Left renal pelvis (tissue), 4 donors: ENCODE measurements at places on chromosomes 2 and 18.

GRCh38 chr2:181189951-181190350, 209.5 kb downstream of the UBE2E3 start:
- DNase-seq: no peak

DNA sequence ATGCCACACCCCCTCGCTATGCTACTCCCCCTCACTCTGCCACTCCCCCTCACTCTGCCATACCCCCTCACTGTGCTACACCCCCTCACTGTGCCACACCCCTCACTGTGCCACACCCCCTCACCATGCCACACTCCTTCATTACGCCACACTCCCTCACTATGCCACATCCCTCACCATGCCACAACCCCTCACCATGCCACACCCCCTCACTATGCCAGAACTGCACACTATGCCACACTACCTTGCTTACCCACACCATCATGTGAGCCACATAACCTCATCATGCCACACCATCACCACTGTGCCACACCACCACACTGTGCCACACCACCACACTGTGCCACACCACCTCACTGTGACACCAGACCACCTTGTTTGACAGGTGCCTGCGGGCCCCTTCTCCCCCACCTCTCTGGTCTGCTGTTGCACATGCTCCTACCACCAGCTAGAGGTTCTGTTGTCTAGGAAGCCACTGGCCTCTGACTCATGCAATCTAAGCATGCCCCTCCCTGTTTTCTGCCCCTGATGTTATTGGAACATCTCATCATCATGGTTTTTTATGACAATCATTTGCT, 22.0 kb downstream of the MARCHF4 start:
- no peak for DNase-seq

- DNase-seq: no peak
Observed at GRCh38 chr2:168912466-168912865, 11.4 kb downstream of the G6PC2 start.

DNA sequence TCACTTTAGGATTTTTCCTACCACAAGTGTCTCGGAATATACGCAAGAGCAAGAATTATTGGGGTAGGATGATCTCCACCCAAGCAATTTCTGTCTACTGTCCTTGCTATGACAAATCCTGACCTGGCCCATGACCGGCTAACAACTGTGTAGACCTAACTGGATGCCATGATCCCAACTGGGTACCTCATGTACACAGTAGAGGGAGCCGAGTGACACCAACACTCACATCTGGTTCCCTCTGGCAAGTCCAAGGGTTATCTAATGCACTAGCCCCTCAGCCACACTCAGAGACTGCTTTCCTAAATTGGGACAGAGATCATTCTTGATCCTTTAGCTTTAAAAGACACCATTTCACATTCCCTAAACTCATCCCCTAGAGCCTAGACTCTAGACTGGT, 60.7 kb upstream of the ZNF532 start:
- no peak for DNase-seq

GRCh38 chr18:58952858-58953257, 88.2 kb downstream of the ZNF532 start:
- no peak for DNase-seq

GRCh38 chr2:96247009-96247408, 18.8 kb downstream of the TMEM127 start:
- DNase-seq: no peak

- no peak for DNase-seq
Observed at GRCh38 chr18:79787865-79788733, 9.6 kb upstream of the KCNG2 start.

GRCh38 chr18:21112140-21112473, 494 bp upstream of the ROCK1 start:
- no peak for DNase-seq

DNA sequence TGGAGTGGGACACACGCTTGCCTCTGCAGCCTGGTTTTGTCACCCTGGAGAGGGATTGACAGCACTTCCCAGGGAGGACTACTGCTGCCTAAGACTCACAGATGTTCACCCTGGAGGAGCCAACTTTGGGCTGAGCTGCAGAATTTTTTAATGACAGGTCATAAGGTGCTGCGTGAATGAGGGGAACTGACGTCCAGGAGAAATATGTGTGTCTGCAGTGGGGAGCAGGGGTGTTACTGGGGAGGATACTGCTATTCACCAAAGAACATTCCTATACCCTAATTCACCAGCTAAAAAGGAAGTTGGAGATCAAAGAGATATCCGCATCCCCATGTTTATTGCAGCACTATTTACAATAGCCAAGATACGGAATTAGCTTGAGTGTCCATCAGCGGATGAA, 144.4 kb downstream of the MGAT5 start:
- DNase-seq: no peak

- peak; percentile 51 for DNase-seq
Observed at GRCh38 chr2:95121407-95122196, at the start of gene MRPS5. TSS of gene MRPS5 (minus strand) at chr2:95121808. CDS start at chr2:95121791, 17 bp downstream.

DNA sequence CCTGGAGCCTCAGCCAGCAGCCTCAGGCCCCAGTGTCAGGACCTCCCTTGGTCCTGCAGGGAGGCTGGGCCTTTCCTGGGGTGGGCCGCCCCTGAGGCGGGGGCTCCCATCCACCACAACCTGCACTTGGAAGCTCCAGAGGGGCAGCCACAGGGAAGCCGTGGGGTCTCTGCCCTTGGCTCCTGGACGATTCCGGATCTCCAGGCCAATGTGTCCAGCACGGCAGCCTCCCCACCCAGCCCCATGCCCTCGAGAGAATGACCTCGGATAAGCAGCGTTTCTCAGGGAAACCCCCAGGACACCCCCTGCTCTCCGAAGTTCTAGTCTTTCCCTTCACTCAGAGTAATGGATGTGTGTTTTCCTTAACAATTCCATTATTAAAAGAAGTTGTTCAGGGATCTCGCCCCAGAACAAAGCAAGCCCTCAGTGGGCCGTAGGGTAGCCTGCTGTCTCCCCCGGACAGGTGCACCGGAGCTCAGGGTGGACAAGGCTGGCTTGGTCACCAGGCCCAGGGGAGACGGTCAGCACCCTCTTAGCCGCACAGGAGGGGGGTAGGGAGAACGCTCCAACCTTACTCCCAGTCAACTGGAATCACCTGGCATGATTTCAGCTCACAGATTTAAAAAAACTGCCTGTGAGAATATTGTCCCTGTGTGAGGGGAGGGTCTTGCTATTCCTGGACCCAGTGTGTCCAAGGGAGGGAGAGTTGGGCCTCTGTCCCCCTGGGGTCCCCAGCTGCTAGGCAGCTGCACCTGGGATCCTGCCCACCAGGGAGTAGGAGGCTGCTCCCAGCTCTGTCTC, 72.2 kb upstream of the OTOS start:
- DNase-seq: no peak

DNA sequence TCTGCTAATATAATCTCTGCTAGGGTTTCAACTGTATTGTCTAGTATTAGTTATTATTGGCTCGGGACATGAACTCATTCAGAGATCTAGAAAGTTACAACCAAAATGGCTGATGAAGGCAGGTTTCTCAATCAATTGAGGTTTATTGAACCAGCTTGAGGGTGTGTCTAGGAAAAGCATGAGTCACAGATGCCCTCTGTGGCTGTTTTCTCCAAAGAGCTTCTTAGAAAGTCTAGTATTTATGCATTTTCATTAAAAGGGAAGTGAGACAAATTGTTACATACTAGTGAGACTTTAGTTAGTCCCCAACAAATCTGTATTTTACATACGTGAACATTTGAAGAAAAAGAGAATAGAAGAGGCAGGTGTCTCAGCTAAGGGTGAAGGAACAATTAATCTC, 23.0 kb upstream of the RTTN start:
- DNase-seq: no peak

DNA sequence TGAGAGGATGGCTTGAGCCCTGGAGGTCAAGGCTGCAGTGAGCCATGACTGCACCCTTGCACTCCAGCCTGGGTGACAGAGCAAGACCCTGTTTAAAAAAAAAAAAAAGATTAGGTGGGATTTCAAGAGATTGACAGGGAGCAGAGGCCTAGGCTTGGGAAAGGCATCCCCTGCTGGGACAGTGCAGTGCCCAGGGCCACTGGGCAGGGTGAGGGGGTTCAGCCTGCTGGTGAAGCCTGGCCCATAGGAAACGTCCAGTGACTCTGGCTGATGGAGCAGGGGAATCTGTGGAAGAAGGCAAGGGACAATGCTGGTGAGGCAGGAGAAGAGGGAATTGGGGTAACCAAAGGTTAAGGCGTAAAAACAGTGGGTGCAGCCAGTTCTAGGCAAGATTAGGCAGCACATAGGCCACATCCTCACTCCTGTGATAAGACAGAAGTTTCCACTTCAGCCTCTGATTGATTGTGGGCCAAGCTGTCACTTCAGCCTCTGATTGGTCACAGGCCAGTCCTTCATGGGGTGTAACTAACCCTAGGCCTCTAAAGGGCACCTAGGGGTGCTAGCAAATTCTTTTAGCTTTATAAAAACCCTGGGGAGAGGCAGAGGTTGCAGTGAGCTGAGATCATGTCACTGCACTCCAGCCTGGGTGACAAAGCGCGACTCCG, 128.6 kb downstream of the MSH2 start:
- DNase-seq: no peak

DNA sequence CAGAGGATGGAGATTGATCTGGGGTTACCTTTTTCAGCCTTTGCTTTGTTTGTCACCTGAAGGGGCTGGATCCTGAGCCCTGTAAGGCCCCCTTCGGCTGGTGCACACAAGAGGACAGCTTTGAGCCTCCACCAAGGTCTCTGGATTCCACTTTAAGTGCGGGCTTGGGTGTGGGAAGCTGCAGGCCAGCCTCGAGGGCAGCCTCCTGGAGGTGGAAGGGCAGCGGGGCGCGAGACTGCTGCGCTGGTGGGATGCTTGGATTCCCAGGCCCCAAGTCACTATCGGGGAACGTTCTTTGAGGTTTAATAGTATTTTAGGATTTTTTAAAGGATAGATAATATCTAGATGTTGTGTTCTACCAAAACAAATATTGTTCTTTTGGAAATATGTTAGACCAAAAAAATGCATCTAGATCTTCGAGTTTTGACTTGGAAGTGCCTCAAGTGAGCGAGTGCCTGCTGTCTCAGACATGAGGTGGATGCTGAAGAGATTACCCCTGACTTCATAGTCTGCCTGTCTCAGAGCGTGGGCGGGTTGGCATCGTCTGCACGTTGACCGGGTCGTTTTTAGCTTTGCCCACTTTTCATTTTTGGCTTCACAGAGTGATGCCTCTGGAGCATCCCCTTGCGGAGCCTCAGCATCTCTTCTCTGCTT, 113.8 kb downstream of the AGAP1 start:
- DNase-seq: no peak

DNA sequence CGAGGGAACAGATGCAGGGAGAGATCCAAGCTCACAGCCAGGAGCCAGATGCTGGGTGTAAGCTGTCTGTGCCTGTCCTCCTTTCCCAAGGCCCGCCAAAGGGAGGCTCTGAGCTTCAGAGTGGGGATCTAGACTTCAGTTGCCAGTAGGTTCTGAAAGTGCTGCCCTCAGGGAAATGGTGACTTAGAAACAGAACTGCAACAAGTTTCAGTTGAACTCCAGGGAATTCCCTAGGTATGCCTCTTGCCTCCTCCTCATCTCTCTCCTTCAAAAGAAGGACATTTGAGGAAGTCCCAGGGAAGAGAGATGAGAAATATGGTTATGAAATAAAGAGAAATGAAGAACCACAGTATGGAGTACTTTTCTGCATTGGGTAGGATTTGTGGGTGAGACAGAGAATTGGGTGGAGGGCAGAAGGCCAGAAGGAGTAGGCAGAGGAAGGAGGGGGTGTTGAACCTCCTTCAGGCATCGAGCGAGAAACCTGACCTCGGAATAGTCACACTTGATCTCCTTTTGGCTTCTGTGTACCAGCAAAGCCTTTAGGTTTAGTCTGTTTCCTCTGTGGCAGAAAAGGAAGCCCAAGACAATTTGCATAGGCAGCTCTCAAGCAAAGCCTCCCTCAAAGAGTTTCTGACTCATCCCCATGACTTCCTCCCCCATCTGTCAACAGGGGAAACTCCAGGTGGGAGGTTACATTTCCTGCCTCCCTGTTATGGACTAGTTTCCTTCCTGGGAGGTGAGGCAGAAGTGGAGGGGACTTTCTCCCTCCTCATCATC, 45.7 kb downstream of the QPCT start:
- DNase-seq: no peak

DNA sequence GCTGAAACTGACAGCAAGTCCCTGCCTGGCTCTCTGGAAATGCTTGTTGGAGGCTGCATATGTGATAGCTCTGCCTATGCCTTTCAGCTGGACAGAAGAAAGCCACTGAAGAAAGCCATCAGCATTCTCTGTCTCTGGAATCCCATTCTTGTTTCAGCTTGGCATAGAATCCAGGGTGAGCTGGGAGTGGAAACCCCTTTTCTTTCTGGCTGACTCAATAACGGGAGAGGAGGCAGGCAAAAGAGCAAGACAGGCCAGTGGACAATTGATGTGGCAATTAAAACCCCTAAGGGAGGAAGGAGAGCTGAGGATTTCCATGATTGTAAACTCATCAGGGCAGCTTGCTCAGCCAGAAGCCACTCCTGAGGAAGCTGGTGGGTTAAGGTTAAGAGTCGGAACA, 208.1 kb downstream of the CLIP4 start:
- no peak for DNase-seq

GRCh38 chr2:55236992-55237543, 4.6 kb downstream of the RPS27A start:
- no peak for DNase-seq

GRCh38 chr2:191064590-191064989, 50.6 kb upstream of the STAT1 start:
- no peak for DNase-seq

DNA sequence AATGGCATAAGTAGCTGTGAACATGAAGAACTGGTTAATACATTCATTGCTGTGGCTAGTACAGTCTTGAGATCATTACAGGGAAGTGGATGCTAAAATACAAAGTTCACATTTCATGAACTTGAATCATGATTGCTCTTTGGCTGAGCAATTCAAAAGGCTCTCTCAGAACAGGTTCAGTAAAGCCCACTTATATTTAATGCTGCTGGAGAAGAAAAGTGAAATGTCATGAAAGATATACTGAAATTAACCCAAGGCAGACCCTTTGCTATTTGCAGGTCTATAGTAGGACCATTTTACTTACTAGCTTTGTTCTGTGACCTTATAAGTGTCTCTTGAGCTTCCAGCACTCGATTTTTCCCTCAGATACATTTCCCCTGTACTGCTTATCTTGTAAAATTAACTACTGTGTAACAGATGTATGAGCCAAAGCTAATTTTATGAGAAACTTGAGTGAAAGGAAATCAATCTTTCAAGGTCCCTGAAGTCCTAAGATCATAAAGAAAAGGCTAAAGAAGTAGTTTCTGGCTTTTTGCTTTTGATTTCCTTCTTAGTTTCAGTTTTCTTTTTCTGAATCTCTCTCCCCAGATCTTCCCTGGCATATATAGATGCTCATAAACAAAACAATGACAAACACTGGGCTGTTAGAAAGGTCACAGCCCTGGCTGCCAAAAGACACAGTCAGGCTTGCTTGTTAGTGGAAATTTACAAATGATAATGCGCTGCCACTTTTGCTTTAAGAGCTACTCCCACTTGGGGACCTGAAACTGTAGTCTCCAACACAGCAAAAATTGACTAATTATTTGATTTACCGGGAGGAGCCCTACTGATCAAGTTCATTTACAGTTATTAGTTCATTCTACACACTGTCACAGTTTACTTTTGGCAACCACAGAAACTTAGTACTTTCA, 132.7 kb upstream of the XPO1 start:
- no peak for DNase-seq

- no peak for DNase-seq
Observed at GRCh38 chr2:209988010-209988409, 14.4 kb upstream of the RPE start.
